GM13976 (cell line): ENCODE measurements at places on chromosomes 6 and 20.

DNA sequence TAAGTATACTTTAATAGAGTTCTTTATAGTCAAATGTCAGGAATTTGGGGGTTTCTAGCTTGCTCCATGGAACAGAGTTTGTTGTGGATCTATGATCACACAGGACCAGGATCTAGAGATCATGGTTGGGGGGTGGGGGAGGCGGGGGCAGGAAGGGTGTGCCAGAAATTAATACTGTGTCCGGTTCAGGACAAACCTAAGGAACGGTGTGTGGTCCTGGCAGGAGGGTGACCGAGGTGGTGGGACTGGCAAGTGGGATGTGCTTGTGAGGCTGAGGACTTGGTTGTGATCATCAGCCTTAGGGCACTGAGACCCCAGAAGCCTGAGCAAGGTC lies 27.9 kb downstream of the GSTA3 start:
- no peak for DNase-seq

- no peak for DNase-seq
These were observed 176.9 kb downstream of the DTNBP1 start for GRCh38 chr6:15485936-15486335.

DNA sequence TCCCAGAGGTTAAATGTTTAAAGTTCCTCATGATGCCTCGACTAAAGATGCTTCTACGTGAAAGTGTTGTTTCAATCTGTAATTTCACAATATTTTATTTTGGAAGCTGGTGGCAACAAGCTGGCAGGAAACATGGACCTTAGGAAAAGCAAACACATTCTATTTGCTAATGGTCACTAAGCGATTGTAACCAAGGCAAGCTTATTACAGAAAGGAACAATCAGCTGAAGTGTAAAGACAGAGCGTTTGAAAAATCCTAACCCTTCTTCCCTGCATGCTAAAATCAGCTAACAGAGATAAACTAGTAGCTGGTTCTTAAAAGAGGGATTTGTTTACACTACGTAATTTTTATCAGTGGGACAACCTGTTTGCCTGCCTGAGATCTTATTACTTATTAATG lies 50.0 kb downstream of the IL20RA start:
- DNase-seq, result no peak

- DNase-seq, result no peak
These were observed 2.5 kb upstream of the FASTKD5 start for GRCh38 chr20:3162080-3162611.

DNA sequence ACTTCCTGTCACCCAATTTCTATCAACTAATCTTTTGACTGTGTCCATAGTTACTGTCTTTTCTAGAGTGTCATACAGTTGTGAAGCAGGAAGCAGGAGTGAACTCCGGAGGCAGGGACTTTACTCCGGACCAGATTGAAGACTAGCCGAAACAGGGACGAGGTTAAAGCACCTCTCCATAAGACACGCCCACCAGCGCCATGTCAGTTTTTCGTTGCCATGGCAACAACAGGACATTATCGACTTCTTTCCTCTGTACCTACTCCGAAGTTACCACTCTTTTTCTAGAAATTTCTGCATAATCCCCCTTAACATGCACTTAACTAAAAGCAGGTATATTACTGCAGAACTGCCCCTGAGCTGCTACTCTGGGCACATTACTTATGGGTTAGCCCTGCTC lies 25.2 kb downstream of the TRIM38 start:
- DNase-seq, result no peak

DNA sequence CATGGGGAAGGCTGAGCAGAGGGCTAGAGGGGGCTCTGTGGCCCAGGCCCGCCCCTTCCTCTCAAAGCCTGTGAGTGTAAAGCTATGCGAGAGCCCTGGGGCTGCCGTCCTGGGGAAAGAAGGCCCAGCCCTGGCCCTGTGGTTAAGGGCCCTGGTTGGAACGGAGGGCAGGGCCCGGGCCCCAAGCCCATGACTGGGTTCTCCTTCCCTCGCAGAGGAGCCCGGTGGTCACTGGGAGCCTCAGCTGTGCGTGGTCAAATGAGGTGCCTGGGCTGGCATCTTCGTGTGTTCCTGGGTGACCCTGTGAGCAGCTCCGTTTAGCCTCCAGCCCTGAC lies 56.0 kb downstream of the SMOC2 start:
- DNase-seq, result no peak

GRCh38 chr20:41573955-41574354 lies 44.2 kb downstream of the CHD6 start:
- no peak for DNase-seq

GRCh38 chr6:21601339-21601923 lies 7.9 kb downstream of the SOX4 start:
- no peak for DNase-seq

DNA sequence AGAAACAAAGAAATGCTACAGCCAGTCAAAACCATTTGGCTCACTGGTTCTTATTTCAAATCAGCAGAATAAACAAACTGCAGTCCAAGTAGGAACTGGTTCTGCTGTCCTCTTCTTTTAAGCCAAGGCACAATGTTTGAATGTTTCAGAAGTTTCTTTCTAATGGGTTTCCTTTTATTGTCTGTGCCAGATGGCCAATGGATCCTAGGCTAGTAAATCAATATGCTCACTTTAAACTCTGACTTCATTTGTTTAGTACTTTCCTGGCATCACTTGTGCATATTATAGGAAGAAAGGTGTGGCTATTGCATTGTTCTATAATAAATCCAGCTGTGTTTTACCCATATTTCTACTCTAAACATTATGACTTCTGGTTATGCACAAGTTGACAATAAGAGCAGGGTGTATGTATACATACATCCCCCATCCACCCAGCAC lies 99.7 kb upstream of the PLCB4 start:
- DNase-seq, result no peak

GRCh38 chr6:168605964-168606363 lies 165.0 kb downstream of the SMOC2 start:
- DNase-seq, result no peak

DNA sequence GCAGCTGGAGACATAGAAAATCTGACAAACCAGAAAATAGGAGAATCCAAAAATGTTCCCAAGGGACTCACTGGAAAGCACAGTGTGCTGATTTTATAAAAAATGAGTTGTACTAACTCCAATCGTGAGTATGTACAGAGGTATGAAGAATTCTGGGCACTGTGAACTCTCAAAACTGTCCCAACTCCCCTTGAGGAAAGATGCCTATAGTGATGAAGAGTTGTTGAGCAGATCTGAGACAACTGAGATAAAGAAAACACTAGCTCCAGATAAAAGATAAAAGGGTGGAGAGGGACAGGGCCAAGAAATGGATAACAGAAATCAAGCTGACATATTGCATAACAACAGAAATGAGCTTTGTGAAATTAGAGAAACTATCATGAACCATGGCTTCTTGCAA lies 481.4 kb downstream of the MAFB start:
- DNase-seq, result no peak
